Cortex of kidney (tissue), 1 donor: ENCODE measurements at places on chromosomes 4 and X.

DNA sequence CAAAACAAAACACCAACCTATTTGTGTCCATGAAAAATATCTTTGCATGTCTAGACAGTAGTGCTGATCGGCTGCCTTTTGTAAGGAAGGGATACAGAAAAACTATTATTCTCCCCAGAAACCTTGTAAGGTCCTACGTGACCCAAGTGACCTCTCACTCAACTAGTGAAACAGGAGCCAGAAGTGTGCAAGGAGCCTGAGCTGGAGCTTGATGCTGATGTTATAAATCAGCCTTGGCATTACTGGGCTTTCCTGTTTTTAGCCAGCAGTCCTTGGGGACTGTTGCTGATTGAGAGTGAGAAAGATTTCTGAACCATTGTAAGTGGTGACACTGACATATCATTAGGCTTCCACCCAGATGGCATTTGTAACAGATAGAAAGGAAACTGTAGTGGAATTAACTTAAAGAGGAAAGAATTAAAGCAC is 100.8 kb upstream of the LIMCH1 start:
- DNase-seq: no peak

GRCh38 chr4:181503687-181504390 is 739.4 kb upstream of the TENM3 start:
- DNase-seq: no peak

- DNase-seq: no peak
Observed at GRCh38 chr4:125985856-125986255, 671.1 kb downstream of the FAT4 start.

GRCh38 chr4:1047976-1048772 is 36.7 kb downstream of the FGFRL1 start:
- no peak for DNase-seq

GRCh38 chrX:37781814-37782213 is 2.0 kb downstream of the CYBB start:
- no peak for DNase-seq

DNA sequence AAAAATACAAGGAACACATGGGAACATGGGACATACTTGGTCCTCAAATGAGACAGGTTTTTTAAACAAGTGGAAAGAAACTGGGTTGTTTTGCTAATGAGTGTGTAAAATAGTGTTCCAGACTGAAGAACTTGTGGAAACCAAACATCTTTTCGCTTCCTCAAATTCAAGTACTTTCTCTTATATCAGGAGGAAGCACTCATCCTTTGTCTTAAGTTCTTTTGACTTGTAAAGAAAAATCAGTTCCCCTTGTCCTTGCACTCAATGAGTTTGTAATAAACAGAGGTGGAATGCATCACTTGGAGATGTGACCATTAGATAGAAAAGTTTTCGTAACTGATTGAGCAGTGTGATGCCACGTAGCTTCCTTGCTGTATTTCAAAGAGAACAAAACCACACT is 101.1 kb downstream of the PHOX2B start:
- DNase-seq: no peak

DNA sequence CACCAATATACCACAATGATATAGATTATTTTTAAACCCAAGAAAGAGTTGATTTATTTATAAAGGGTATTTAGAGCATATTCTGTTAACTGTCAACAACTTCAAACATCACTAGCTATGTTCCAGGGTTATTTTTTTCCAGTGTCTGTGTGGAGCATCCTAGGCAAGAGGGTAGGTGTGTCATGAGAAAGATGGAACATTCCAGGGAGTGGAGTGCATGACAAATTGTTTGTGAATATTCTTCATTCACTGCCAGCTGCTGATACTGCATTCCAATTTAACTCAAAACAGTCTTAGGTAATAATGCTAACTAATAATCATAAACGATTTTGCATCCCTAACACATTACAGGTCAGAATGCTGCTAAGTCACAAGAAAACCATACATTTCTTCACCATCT is 148.7 kb upstream of the RASGEF1B start:
- no peak for DNase-seq

GRCh38 chrX:101411984-101412383 is 4.0 kb downstream of the HNRNPH2 start:
- no peak for DNase-seq

DNA sequence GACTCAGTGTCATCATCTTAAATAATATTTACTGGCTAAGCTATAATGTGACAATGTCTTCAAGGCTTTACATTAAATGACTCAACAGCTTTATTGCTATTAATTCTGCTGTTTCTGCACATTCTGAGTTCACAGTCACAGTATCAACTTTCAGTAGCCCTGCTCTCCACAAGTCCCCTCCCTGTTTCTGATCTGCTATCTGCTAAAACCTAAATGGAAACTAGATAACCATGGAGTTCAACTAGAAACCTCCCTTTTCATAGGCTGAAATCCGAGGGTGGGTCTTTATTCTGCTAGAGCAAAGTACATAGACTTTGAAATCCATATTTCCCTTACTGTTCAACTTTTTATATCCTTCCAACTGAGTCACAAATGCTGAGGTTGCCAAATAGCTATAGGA is 5.4 kb upstream of the ACE2 start:
- no peak for DNase-seq

DNA sequence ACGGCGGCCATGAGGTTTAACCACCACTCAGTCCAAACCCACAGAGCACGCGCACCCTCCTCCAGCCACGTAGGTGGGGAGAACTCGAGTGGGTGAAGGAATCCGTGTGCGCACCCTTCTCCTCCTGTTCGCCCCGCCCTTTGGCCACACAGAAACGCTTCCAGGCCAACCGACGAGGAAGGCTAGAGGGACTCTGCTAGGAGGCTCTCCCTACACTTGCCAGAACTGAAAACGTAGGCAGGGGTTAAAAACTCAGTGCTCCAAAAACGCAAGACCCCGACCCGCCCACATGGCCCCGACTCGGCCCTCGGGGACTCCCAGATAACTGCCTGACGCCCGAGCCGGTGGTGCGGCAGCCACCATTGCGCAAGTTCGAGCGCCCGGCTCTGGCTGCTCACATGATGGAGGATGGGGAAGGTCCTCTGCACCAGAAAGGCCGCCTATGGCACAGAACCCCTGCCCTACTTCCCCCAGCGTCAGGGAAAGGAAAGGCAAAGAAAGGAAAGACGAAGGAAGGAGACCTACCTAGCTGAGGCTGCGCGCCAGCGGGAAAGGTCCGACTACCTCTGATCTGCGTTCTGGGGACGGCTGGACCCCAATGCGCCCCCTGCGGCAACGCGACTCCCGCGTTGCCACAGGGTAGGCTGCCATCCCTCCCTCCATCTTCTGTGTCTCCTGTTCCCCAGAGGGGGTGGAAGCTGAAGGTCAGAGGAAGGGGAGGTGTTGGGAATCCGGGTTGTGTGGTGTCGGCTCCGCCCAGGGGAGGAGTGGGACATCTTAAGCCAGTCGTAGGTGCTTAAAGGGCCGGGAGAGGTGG is 201.9 kb upstream of the AGTR2 start:
- no peak for DNase-seq

- DNase-seq: no peak
Observed at GRCh38 chrX:133989490-133989889, 4.1 kb upstream of the GPC3 start.

- no peak for DNase-seq
Observed at GRCh38 chr4:41653523-41653922, 95.0 kb downstream of the PHOX2B start.

GRCh38 chr4:179595671-179596410 is 2153.6 kb upstream of the AGA start:
- no peak for DNase-seq

DNA sequence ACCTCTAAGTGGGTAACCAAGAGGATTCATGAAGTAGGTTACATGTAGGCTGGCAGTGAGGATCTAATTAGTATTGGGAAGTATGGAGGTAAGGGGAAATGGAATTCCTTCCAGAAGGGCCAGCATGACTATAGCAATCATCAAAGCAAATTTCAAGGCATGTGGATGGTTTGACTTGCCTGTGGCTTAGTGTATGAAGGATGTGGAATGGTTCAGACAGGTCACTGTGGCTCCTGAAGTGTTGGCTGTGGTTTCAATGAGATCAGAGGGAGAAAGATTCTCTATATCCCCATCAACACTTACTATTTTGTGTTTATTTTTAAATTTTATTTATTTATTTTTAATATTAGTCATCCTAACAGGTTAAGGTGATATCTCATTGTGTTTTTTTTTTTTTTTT is 121.6 kb upstream of the TBC1D9 start:
- DNase-seq: no peak

GRCh38 chrX:153649915-153650782 is 3.1 kb downstream of the DUSP9 start:
- DNase-seq: no peak

GRCh38 chr4:1396806-1397455 is 9.3 kb downstream of the NKX1-1 start:
- DNase-seq: no peak

DNA sequence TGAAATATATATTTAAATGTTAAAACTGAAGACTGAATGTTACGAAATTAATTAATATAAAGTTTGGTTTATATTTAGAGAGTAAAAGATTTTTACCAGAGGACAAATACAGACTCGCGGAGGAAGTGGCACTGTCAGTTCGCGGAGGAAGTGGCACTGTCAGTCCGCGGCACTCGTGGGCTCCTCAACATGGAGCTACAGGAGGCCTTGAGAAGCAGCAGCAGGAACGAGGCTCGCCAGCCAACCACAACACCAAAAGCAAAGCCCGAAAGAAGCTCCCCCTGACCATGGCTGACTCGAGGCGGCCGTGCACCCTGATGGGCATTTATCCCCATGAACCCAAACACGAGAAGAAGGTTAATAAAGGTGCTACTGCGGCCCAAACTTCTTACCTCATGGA is 125.3 kb upstream of the PABPC4L start:
- no peak for DNase-seq

- no peak for DNase-seq
Observed at GRCh38 chr4:1807332-1807777, 14.3 kb downstream of the FGFR3 start.

DNA sequence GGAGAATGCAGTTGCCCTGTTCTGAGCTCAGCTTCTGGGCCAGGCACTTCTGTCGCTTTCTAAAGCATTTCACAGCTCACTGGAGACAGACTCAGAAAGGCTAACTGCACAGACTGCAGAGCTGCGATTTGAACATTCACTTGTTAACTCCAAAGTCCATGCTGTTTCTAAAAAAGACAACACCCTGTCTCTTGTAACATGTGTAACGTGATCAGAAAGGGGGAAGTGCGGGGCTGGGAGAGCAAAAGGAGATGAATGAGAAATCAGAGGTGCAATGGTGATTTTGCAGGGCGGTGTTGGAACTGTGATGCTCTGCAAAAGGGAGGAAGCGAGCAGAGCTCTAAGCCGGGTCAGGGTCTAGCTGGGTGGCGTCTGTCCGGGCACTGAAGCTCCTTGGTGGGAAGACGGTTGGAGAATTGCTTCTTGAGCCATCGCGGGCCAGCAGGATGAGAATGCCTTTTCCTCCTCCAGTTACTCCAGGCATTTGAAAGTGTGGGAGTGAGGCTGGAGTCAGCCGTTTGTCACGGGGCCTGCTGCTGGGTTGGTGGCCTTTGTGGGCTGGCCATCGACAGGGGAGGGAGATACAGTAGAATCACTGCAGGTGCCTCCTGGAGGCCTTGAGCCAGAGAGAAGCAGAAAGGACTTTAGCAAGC is 20.3 kb downstream of the TBC1D14 start:
- no peak for DNase-seq

GRCh38 chr4:25892796-25893195 is 21.2 kb upstream of the SMIM20 start:
- no peak for DNase-seq

GRCh38 chrX:133053861-133054598 is 42.9 kb downstream of the USP26 start:
- DNase-seq: no peak
